Activated CD4-positive, alpha-beta T cell treated with anti-CD3 and anti-CD28 coated beads for 1 hour (primary cell): ENCODE measurements at places on chromosomes 1 and 21.

GRCh38 chr1:160626509-160627342, 20.1 kb downstream of the SLAMF1 start:
- no peak for DNase-seq

DNA sequence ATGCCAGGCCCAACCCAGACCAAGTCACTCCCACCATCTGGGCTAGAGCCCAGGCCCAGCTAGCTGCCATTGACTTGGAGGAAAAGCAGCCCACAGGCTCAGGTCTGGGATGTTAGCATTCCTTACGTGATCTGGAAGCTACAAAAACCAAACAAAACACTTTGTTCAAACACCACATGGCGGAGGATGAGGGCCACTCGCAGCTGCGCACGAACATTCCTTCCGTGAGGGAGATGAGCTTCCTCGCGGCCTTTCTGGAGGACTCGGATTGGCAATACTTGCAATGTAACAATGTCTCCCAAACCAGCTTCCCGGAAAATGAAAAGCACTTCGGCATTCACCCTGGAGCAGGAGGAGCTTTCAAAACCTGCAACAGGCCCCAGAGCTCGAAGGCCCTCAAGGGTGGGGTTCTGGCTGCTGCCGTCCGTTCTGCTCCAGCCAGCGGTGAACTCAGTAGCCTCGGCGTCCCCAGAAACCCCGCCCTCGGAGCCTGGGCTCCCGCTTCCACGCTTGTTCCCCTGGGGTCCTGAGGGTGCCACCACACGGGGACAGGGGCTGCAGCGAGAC, 40.5 kb downstream of the COL6A1 start:
- DNase-seq: no peak

- no peak for DNase-seq
These were observed 301.8 kb upstream of the DUSP10 start for GRCh38 chr1:222043444-222044292.

DNA sequence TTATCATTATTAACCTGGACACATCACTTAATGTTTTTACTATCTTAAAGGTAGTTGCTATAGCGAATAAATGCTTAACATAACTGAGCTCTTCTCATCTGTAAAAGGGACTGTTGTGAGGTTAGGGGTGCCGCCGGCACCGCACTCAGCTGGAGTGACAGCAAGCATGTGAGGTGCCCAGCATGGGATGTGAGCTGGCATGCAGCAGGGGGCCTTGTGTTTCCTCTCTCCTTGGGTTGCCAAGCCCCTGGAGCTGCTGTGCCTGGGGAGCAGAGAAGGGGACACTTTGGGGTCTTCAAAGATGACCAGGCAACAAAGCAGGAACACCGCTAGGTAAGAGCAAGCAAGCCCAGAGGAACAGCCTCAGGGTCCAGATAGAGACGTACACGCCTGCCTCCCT, 2.1 kb upstream of the ZC3H12A start:
- no peak for DNase-seq

GRCh38 chr1:86155051-86155806, 1.3 kb downstream of the COL24A1 start:
- DNase-seq: no peak

- DNase-seq: no peak
These were observed 40.9 kb upstream of the METTL18 start for GRCh38 chr1:169835647-169836046.

GRCh38 chr1:27879374-27880082, 7.2 kb downstream of the THEMIS2 start:
- DNase-seq: no peak

DNA sequence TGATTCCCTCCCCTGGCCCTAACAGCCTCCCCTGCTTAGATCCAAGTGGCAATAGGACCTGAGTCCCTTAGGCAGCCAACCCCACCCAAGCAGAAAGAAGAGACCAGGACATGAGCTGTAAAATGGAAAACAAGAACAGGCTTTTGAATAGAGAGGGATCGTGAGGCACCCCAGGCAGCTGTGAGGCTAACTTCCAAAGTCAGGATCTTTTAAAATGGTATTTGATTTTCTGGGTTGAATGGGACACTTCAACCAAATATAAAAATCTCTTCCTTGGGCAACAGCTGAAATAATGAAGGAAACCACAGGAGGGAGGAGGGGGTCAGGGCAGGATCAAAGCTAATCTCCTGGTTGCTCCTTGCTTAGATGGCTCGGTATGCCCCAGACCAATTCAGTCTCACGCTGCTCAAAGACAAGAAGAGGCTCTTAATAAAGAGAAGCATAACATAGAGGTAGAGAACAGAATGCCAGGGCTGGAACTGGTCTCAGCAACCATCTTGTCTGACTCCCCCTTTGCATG, 28.6 kb upstream of the AVPR1B start:
- DNase-seq: no peak

GRCh38 chr1:197909384-197909783, 7.0 kb downstream of the C1orf53 start:
- no peak for DNase-seq

- no peak for DNase-seq
These were observed 16.1 kb downstream of the FCRL1 start for GRCh38 chr1:157803851-157804250.

- no peak for DNase-seq
These were observed 22.5 kb downstream of the SLC45A1 start for GRCh38 chr1:8340448-8340847.
